ENCODE measurements at places on chromosomes 3 and 15.

- DNase-seq, result no peak
Observed at GRCh38 chr3:120440762-120441161, 10.0 kb downstream of the FSTL1 start.

- no peak for DNase-seq
Observed at GRCh38 chr3:47731061-47731460, 50.6 kb downstream of the SMARCC1 start.

DNA sequence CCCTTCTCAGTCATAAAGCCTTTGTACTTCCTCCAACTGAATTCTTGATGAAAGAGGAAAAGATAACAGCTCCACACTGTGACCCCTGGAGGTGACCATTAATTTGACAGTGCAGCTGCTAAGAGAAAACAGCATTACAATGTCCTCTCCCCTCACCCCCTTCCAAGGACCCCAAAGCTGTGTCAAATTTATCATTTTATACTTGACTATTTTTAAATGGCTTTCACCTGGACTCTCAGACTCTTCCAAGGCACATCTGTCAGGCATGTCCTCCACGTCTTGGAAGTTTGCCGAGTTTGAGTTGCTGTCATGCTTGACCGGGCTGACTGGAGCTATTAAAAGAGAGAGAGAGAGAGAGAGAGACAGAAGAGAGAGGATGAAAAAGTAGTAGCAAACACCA is 236.5 kb downstream of the WDR72 start:
- DNase-seq, result no peak

DNA sequence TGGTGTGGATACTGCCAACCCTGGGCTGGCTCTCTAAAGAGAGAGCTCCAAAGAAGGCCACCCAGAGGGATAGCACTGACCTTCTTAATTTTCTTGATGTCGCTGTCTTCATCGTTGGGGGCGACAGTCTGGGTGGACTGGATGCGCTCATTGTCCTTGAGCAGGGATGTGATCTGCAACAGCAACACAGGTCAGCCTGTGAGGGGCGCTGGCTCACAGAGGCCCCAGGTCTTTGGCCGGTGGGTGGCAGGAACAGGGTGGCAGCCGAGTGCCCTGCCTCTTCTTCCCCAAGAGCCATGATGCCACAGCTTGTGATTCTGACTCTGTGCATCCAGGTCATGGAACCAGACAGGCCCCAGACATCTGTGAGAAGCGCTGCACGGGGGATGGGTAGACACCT is 41.2 kb downstream of the RASGRF1 start:
- no peak for DNase-seq

GRCh38 chr15:36925653-36926426 is 174.5 kb downstream of the MEIS2 start:
- no peak for DNase-seq

- no peak for DNase-seq
Observed at GRCh38 chr3:78728406-78729145, 1039.2 kb downstream of the ROBO1 start.

DNA sequence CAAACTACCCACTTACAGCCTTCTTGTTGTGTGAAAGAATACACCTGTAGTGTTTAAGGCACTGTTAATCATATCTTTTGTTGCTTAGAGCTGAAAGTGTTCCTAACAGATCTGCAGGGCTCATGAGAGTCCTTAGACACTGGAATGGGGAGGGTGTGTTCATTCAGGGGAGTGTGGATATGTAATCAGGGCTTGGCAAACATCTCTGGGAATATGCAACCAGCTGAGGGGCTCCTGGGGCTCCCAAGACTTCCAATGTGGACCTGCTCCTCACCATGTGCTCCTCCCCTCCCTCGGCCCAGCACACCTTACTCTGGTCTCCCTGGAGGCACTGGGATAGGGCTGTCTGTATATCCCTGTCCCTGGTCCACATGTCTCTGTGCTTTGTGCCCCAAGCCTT is 30.3 kb upstream of the MFSD1 start:
- DNase-seq, result no peak

DNA sequence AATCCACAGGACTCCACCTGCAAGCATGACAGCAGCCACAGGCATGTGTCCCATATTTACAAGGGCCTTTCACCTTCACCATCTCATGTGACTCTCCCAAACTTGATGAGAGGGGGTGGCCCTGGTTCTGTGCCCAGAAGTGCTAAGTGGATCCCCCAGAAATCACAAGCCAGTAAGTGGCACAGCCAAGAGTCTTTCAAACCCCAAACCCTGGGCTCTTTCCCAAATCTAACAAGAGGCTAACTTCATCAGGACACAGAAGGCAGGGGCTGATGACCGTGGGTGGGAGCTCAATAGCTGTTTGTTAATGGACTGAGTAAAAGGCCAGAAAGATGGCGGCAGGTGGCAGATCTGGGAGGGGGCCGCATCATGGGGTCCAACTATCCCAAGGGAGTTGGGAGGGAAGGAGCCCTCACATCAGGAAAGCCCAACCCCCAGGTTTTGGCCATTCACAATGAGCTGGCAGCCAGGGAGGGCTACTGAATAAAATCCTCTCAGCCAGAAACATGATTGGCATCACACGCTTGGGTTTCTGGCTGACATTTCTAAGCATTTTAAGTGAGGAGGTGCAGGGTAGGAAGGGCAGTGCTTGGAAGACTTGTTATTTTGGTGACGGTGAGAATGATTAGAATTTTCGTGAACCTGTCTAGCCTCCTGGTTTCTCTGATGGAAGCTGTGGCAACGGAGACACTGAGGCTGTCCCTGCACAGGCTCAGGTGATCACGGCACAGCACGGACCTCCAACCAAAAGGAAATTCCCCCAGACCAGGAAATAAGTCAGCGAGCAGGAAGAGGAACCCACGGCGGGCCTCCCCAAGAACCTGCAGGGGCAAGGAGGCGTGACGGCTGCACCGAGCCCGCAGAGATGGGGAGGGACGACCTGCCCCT is 109.3 kb downstream of the OXNAD1 start:
- DNase-seq, result no peak

GRCh38 chr15:63446255-63446654 is 58.1 kb upstream of the USP3 start:
- DNase-seq, result no peak

GRCh38 chr3:50584391-50584790 is 15.1 kb downstream of the HEMK1 start:
- no peak for DNase-seq

DNA sequence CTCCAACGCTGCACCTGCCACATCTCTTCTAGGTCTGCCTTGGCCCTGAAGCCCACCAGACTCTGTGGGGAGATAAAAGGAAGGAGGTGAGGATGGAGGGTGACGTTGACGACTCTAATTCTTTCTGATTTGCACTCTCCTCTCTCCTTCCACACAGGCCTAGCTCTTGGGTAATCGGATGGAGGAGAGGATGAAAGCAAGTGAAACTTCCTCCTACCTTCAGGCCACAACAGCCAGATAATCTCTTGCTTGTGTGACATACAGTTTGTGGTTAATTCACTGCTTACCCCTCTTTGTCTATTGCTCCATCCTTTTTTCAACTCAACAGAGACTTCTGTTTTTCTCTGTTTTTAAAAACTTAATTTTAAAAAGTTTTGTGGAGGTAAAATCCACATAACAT is 208.1 kb downstream of the SV2B start:
- no peak for DNase-seq

GRCh38 chr3:196962108-196962929 is 6.3 kb downstream of the PIGZ start:
- no peak for DNase-seq

DNA sequence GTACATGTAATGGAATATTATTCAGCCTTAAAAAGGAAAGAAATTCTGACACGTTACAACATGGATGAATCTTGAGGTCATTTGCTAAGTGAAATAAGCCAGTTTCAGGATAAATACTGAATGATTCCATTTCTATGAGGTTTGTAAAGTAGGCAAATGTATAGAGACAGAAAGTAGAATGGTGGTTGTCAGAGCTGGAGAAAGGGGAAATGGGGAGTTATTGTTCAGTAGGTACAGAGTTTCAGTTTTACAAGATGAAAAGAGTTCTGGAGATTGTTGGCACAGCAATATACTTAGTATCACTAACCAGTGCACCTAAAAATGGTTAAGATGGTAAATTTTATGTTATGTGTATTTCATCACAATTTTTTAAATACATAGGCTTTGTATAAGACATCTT is 60.6 kb downstream of the USP8 start:
- no peak for DNase-seq
